Stimulated activated CD8-positive, alpha-beta memory T cell treated with anti-CD3 and anti-CD28 coated beads, Interleukin-7, amount 100 ng/mL, for 4 hours (primary cell): ENCODE measurements at places on chromosomes 4 and X.

DNA sequence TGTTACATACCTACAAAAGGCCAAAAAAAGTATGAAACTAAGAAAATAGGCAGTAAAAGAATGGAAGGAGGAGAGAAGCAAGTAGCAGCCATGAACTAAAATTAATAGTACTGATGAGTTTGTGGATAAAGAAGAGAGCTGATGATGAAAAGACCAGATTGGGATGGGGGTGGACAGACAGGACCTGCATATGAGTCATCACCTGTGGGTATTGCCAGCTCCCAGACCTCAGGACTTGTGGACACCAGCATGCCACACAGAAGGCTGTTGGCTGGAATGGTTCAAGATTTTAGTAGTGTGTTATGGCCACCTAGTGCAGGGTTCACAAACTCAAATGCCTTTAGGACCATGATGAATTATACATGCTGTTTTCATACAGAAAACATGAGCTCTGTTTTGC lies 58.9 kb downstream of the ARX start:
- no peak for DNase-seq

GRCh38 chrX:149518236-149518635 lies 13.1 kb upstream of the IDS start:
- DNase-seq = no peak

DNA sequence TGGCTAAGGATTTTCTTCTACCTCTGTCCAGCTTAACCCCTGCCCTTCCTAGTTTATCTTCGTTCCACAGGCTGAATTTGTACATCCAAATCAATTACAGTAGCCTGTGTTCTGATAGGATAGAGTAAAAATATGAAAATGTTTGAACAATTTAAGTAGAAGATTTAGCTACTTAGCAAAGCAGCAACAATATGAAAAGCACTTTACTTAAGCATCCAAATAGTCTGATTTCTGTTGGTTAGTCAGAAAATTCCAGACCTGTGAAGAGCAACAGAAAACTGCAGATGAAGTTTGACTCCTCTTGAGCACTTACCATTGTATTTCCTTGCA lies 2.0 kb downstream of the ARSJ start:
- no peak for DNase-seq

DNA sequence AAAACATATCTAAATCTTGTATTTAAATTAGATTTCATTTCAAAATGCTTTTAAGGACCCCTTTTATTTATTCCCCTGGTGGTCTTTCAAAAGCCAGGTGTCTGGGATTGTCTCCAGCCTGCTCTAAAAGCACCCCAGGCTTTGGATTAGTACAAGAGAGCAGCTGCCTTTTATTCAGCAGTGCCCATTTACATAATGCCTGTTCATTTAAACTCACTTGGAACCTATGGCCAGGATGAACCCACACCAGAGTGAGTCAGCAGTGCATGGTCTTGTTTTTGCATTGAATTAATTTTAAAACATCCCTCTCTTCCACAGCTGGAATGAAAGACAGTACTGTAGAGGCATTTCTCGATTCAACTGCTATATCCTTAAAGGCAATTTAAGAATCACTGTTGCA lies 64.1 kb upstream of the TENM3 start:
- no peak for DNase-seq

GRCh38 chr4:54657551-54658251 lies at the start of gene KIT:
Gene KIT (plus strand): TSS chr4:54657957. CDS start chr4:54658015, 58 bp downstream.
- DNase-seq = no peak

- no peak for DNase-seq
Observed at GRCh38 chrX:133649651-133650050, 234.4 kb upstream of the GPC4 start.

DNA sequence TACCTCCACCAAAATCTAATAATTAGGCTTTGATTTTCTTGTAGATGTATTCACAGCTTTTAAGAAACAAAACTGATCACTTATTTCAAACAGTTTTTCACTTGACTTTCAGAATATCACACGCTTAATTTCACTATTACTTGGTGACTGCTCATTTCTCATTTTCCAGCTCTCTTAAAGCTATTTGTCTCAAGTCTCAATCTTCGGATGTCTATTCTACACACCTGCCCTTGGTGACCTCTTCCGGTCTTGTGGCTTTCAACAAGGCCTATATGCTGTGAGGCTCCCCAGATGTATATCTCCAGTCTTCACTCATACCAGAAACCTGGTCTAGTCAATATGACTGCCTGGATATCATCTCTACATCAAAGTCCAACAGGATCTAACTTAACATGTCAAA lies 34.9 kb upstream of the ANXA10 start:
- no peak for DNase-seq
